AG20443 (cell line): ENCODE measurements at places on chromosomes 12 and 14.

GRCh38 chr12:12405882-12406281 is 49.0 kb downstream of the BORCS5 start:
- peak; percentile 23 for DNase-seq

- DNase-seq: peak; percentile 78
Measured at GRCh38 chr12:57240066-57240921, 10.7 kb downstream of the STAC3 start.

DNA sequence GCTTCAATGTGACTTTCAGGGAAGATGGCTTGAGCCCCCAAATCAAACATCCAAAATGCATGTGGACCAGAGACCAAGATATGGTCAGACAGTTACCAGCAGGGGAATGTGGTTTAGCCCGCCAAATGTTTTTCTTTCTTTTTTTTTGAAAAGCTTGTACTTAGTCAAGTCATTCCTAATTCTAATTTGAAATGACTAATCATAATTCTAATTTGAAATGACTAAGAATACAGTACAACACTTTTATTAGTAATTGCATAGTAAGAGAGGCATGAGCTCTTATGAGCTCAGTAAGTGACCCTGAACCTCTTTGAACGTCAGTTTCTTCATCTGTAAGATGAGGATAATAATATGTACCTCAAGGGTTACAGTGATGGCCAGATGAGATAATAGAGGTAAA is 72.4 kb downstream of the HECTD4 start:
- DNase-seq: no peak

DNA sequence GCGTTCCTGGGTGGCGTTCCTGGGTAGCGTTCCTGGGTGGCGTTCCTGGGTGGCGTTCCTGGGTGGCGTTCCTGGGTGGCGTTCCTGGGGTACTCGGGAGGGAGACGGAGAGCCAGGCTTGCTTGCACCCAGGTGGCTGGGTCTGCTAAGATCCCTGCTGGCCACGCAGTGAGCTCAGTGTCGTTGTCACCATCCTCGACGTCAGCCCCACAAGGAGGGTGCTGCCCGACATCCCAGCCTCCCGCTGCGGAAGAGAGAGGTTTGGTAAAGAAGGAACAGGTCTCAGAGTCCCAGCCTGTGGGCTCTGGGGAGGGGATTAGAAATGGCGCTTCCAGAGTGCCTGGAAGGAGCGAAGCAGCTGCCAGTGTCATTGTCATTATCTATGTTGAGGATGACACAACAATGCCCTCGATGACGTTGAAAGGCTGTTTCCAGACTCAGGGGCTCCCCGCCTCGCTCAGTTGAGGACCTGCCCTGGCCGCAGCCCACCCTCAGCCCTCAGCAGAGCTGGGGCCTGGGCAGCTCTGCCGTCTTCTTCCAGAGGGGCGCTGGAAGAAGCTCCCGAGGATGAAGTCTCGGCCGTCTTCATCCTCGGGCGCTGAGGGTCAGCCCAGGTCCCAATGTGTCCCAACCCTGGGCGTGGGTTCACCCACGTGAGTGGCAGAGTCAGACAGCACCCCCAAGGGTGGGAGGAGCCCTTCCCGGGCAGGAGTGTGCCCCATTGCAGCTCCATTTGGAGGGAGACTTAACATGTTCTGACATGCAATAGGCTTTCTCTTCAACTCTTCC is 328.8 kb downstream of the ADGRD1 start:
- DNase-seq: no peak

DNA sequence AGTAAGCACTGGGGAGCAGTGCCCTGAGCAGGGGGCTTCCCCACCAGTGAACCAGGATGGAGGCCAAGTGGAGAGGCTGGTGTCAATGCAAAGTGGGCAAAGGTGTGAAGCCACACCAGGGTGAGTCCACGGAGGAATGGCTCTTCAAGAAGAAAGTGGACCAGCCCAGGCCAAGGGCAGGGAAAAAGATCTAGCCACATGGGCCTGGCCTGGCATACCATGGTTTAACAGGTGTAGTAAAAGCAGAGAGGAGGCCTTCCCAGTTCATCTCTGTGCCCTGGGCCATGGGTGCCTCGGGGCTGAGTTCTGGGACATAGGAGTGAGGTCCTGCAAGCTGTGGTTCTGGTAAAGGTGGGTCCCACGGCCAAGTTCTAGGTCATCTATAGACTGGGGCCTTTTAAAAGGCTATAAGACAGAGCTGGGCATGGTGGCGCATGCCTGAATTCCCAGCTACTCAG is 153.4 kb downstream of the DPF3 start:
- no peak for DNase-seq

- no peak for DNase-seq
Measured at GRCh38 chr12:57438400-57438799, 3.8 kb downstream of the INHBC start.

DNA sequence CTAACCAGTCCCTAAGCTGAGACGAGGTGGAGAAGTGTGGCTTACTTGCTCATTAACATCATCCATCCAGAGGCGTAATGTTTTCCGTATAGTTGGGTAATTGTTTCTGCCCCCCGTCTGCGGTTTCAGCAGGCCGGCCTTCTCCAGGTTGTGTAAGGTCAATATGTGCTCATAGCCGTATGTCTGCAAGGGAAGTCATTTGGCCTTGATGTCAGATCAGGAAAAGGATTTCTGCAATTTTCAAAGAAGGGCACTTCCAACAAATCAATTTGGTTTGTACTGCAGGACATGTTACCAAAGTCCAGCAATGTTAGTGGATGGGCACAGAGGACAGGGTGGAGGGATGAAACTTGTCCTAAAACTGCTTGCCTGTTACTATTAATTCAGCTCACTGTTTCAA is 9.9 kb upstream of the DIABLO start:
- DNase-seq: no peak

GRCh38 chr12:38161123-38162000 is 155.2 kb upstream of the ALG10B start:
- DNase-seq: no peak

GRCh38 chr12:84631020-84631419 is 281.6 kb downstream of the SLC6A15 start:
- no peak for DNase-seq

GRCh38 chr12:93098077-93098476 is 169.0 kb upstream of the EEA1 start:
- no peak for DNase-seq

DNA sequence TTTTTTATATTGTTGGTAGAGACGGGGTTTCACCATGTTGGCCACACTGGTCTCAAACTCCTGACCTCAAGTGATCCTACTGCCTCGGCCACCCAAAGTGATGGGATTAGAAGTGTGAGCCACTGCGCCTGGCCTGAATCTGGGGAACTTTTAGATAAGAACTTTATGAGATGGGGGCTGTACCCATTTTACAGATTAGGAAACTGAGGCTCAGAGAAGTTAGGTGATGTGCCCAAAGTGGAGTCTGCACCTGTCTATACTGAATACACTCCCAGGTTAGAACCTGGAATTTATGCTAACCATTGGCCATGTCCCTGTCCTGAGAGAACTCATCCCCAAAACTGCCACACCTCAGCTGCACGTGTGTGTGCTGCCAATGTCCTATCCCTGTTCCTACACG is 81.9 kb downstream of the ESRRB start:
- DNase-seq: no peak

GRCh38 chr12:122437656-122438121 is 15.2 kb upstream of the CLIP1 start:
- peak; percentile 89 for DNase-seq

GRCh38 chr12:98185606-98186005 is 329.8 kb upstream of the TMPO start:
- no peak for DNase-seq

DNA sequence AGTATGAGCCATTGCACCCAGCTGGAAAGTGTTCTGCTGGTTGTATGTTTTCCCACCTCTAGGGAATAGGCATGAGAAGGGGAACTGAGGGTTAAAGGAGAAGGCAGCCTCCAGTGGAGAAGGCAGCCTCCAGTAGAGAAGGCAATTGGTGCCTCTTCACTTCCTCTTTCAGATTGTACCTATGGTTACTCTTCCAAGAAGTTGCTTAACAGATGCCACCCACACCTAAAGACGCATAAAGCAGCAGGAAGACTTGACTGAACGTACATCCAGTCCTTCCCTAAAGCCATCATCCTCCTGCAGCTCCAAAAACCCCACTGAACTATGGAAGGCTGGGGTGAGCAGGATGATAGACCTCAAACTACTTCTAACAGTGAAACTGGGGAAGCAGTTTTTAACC is 13.1 kb downstream of the DPF3 start:
- no peak for DNase-seq

- DNase-seq: no peak
Measured at GRCh38 chr12:131897875-131898274, 3.5 kb downstream of the ULK1 start.

- DNase-seq: no peak
Measured at GRCh38 chr12:63085120-63085519, 65.9 kb downstream of the AVPR1A start.

- DNase-seq: peak; percentile 70
Measured at GRCh38 chr12:101924618-101925017, 47.2 kb downstream of the DRAM1 start.

- DNase-seq: peak; percentile 52
Measured at GRCh38 chr12:116551952-116552772, 7.0 kb upstream of the MAP1LC3B2 start.

DNA sequence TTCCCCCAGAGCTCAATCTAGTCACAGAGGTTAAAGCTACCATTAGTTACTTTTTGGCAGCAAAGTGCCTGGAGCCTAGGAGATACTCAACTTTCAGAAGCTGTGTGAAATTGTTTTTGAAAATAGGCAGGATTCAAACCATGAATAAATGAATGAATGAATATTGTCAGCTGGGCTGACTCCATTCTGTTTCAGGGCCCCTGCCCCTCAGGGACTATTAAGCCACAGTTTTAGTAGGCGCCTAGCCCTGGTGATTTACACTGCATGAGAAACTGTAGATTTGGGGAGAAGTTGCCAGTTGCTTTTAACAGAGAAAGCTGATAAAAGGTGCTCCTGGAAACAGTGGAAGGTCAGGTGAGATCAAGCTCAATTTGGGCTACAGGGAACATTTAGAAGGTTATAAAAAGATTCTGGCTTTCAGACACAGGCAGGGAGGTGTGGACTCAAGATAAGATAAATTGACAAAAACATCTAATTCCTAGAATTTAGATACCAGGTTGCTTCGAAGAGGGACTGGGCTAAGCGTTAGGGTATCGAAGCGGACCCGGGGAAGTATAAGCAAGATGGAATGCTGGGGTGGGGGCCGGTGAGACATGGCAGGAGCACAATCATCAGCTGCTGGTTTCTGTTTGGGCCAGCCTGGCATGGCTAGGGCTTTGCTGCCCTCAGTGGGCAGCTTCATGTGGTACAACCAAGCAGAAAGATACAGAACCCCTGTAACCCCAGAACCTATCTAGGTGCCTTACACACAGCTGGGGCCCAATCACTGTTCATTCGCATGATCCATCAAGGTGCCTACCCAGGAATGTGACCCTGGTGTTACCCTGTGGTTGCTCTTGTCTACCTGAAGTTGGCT is 14.9 kb upstream of the CELA1 start:
- no peak for DNase-seq

DNA sequence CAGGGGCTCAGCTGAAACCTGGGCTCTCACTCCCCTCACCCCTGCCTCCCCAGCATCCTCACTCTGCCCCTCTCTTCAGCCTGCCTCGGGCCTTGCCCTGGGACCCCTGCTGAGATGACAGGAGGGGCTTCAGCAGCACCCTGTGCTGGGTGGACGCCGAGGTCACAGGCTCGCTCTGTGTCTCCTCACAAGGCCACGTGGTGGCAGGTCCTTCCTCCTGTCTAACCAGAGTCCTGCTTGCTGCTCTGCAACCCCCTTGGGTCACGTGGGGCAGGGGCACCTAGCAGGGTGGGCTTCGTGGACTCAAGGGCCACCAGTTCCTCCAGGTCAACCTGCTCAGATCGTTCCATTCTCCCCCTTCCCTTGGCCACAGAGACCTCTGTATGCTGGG is 90.4 kb downstream of the TMEM121 start:
- DNase-seq: no peak

GRCh38 chr12:125856896-125857295 is 791.7 kb downstream of the AACS start:
- DNase-seq: no peak

DNA sequence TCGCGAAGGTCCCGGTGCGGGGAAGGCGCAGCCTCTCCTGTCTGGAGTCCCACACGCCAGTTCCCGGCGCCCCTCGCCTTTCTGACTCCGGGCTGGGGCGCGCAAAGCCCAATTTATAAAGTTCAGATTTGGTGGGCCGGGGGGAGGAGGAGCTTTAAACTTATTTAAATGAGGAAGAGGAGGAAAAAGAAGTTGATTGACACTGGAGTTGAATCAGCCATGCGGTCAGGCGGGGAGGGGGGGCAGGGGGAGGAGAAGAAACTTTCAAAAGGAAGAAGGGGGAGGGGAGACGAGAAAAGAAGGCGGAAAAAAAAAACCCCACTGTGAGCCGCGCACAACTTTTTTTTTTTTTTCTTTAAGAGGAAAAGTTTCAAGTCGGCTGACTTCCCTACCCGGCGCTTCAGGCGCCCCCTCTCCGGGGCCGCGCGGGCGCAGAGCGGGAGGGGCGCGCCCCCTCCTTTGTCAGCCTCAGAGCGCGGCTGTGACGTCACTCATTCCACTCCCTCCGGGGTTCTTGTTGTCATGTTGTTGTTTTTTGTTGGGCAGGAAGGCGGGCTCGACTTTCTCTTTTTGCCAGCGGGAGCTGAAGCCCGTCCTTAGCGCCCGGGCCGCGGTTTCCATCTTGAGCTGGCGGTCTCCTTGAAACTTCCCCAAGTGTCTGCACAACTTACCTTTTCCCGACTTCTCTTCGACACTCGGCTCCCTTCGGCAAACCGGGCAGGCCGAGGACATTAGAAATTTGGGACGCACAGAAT is at the start of gene ZFP36L1:
Gene ZFP36L1 (minus strand): TSS at position 89 of the 755 bp plus-strand sequence. CDS start 129 bp downstream, outside the sequence.
- DNase-seq: peak; percentile 93

DNA sequence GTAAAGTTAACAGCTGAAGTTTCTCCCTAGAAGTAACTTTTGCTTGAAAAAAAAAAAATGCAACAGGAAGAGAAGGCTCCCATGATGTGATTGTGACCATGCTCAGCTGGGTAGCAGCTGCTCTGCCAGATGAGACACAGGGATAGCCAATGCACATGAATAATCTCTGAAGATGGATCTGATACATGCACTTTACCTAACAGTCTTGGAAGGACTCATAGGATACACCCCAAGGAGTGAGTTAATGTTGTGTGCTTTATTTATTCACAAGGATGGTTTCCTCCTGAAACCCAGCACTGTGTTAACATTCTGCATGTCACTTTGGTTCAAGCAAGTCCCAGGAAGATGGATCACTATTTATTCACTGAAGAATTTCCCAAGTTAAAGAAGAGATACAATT is 46.5 kb downstream of the NDUFA12 start:
- DNase-seq: no peak

DNA sequence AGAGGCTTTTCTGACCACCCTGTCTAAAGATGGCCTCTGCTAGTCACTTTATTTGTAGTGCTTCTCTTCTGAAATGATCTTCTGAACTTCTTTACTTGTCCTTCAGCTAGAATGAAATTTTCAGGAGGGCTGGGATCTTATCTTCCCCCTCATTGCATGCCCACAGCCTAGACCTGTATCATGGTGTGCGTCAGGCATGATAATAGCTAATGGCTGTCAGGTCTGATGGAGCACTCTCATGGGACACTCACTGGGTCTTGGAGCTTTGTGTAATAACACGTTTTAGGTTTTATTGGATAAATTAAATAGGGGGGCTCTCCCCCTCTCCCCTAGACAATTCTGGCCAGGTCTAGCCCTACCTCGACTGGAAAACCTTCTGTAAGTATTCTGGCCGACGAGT is 97.1 kb upstream of the NRXN3 start:
- no peak for DNase-seq
